NCI-H2107 (cell line): ENCODE measurements at places on chromosomes 5 and 9.

GRCh38 chr9:81375187-81376100, 313.9 kb downstream of the TLE1 start:
- DNase-seq, result no peak

DNA sequence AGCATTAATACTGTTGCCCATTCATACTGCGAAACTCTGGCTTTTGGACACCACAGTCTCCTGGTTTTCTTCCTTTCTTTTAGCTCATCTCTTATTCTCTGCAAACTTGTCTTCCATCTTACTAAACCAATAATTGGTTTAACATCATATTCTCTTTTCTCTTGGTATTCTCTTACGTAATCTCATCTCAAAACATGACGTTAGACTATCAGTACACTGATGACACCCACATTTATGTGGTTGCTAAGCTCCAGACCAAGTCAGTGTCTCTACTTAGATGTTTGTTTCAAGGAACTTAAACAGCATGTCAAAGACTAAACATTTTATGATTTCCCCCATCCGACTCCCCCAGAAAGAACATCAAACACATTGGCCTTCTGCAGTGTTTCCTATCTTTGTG, 2.1 kb downstream of the PRRC1 start:
- no peak for DNase-seq

- DNase-seq, result no peak
These were observed 302.7 kb downstream of the EPB41L4A start for GRCh38 chr5:112116371-112116770.

DNA sequence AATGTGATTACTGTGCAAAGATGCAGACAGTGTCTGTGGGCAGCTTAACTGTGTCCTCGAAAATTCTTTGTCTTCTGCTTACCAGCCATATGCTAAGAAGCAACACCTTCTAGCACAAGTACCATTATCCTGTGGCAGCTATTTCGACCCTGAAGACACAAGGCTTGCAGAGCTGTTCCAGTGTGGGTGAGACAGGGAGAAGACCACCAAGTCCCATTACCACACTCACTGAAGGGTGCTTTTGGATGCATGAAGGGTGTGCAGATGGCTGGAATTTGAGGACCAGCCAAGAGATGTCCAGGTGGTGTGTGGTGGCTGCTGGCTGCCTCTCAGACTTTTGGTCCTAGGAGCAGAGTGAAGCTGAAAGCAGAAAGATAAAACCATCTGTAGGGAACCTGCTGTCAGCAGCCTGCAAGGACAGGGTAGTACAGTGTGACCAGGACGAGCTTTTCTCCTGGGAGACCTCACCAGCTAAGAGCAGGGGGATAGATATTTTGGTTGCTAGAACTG, 161.8 kb downstream of the ICE1 start:
- DNase-seq, result no peak

- DNase-seq, result no peak
These were observed 149.2 kb upstream of the NFIL3 start for GRCh38 chr9:91572811-91573210.

GRCh38 chr5:103414604-103415003, 148.0 kb downstream of the NUDT12 start:
- no peak for DNase-seq

- no peak for DNase-seq
These were observed 214.2 kb downstream of the FANCC start for GRCh38 chr9:95103281-95103771.

DNA sequence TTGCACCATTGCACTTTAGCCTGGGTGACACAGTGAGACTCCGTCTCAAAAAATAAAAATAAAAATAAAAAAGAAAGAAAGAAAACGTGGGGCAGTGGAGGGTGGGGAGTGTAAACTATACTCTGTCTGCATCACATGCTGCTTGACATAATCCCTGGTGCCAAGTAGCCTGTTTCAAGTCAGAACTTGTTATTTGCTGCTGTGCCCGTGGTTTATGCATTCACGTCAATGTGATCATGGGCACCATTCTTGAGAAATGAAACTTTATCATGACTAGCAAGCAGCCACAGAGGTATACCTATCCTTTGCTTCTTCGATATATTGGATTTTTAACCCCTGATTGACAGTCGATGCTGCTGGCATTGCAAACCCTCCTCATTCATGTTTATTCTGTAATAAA, 4.1 kb upstream of the SMU1 start:
- DNase-seq, result no peak

DNA sequence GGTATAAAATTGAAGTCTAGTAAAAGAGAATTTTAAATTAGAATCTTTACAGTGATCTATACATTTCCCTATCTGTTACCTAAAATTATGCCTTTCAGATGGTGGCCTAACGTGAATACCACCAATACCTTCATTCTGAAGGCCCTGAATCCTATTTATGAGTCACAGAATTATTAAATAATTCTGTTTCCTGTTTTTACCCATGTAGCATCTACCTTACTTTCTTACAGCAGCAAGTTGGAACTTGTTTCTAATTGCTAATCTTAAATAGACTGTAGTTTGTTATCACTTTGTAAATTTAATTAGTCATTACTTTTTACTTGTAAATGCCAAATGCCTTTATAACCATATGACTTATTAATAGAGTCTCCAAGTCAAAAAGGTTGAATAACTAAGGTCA, 135.0 kb downstream of the PDE4D start:
- no peak for DNase-seq
